ENCODE measurements at places on chromosomes 16 and 17.

DNA sequence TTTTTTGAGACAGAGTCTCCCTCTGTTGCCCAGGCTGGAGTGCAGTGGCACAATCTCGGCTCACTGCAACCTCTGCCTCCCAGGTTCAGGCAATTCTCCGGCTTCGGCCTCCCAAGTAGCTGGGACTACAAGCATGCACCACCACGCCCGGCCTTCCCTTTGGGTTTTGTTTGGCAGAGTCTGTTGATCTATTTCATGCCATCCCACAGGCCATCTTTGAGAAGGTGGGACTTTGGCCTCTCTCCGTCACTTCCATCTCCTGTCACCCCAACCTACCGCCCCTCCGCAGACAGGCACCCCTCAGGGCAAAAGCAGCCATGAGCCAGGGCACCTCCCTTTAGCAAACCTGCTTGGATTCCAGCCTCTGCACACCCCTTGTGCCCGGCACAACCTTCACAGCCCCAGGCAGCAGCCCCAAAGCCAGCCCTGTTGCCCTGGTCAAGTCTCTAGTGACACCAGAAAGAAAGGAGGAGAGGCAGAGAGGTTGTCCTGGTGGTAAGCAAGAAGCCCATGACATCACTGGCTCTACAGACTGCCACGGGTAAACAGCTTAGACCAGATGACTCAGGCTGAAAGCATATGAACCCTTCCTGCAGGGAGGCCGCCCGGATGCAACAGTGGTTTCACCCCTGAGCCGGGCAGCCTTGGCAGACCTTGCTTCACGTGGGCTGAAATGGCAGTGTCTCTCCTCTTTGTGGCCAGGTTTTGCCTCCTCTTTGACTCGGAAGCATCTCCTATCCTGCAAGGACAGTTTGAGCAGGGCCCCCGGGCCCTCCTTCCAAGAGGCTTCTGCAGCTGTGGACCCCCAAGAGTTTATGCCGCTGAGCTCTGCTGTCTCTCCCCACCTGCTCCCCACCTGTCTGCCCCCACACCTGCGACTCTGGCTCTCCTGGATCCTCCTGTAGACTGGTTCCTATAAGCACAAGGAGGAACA lies 8.1 kb upstream of the TIMP2 start:
- DNase-seq, result peak; percentile 94

- peak; percentile 48 for DNase-seq
These were observed 1070.0 kb downstream of the CDH11 start for GRCh38 chr16:64051824-64052223.

- no peak for DNase-seq
These were observed 477 bp upstream of the CLDN9 start for GRCh38 chr16:3012246-3012645.

DNA sequence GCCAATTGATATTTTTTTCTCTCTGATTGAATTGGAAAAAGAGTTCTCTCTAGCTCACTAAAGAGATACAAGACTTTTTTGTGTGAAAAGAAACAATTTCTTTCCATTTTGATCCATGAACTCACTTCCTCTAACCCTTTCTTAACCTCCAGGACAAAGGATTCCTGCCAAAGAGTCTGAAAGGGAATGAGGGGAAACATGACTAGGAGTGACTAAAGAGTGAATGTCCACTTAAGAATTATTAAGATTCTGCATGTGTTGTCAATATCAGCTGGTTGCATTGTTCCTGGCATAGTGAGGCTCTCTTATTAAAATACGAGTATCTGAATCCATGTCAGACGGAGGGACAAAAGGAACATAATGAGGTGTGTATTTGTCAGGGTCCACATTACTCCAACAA lies 344.7 kb downstream of the GRIN2A start:
- no peak for DNase-seq

GRCh38 chr16:58615280-58615679 lies 14.3 kb downstream of the CNOT1 start:
- DNase-seq, result peak; percentile 60

DNA sequence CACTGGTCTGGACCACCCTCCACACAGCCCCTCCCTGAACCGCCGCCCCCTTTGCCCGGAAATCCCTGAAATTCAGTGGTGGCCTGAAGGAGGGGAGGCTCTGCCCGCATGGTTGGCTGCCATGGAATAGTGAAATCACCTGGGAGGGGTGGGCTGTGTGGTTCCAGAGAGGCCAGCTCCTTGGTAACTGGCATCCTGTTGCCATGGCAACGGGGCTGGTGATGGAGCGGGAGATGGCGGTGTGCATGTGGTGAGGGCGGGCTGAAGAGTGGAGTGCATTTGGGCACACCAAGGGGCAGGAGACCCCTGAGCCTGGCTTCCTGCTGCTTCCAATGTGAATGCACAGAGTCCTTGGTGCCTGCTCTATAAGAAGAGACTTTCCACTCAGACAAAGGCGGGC lies 2.4 kb downstream of the EFNB3 start:
- no peak for DNase-seq

DNA sequence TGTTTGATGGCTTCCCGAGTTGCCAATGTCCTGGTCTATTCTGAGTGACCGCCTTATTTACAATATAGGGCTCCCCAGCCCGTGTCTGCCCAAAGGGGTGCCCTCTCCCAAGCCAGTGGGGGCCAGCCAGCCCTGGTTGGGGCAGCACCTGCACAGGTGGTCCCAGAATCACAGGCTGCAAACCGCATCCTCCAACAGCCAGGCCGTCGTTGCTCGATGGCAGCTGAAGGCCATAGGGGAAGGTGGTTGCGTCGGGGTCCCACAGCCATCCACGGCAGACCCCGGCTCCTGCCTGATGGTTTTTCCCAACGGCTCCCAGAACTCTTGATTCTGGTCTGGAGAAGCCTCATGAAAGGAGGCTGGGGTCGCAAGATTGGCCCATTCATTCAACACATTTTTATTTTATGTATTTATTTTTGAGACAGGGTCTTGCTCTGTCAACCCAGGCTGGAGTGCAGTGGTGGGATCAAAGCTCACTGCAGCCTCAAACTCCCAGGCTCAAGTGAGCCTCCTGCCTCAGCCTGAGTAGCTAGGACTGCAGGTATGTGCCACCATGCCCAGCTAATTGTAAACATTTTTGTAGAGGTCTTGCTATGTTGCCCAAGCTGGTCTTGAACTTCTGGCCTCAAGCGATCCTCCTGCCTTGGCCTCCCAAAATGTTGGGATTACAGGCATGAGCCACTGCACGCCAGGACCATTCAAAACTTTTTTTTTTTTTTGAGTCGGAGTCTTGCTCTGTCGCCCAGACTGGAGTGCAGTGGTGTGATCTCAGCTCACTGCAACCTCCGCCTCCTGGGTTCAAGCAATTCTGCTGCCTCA lies 79.0 kb upstream of the TOB1 start:
- no peak for DNase-seq

GRCh38 chr17:28379814-28380801 lies 8.6 kb downstream of the SARM1 start:
- DNase-seq, result peak; percentile 19

Measured in fibroblast of upper back skin (primary cell).